PC-9 (cell line): ENCODE measurements at places on chromosomes 3 and 15. TPM values are rescaled to one million over a fixed set of nuclear protein-coding genes. Genes with fewer than 3 reads are reported as not detected.

DNA sequence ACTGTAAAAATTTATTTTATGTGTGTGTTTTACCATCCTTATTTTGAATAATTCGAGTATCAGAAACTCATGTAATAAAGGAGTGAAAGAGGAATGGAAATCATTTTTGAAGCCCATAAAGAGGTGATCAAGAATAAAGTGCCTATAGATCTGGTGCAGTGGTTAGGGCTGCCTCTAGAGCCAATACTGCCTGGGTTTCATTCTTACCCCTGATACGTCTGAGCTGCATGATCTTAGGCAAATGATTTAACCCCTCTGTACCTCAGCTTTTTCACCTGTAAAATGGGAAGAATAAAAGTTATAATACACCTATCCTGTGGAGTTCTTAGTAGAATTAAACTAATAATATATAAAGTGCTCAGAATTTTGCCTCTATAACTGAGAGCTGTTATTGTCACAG, 30.4 kb downstream of the EFHB start:
- no peak for DNase-seq

DNA sequence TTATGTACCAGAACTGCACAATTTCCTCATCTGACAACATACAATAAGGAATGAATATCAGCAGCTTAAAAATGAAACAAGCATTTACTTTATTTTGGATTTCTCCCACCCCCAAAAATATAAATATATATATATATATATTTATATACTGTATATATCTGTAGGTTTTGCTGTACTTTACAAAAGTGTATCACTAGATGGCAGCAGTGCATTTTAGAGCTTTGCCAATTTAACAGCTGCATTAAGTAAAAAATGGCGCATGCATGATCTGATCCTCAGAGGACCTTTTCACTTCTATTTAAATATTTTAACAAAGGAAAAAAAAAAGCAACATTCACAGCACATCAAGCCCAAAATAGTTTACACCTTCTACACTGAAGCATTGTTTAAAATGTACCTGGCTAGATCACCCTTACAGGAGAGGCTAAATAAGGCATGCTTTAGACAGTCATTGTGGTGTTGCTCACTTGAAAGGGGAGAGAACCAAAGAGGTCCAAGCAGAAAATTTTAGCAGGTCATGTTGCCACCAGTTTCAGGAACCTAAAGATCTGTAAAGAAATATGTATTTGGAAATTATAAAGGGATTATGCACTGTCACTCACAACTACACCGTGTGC, 72.6 kb downstream of the NPTN start:
- peak; percentile 8 for DNase-seq

DNA sequence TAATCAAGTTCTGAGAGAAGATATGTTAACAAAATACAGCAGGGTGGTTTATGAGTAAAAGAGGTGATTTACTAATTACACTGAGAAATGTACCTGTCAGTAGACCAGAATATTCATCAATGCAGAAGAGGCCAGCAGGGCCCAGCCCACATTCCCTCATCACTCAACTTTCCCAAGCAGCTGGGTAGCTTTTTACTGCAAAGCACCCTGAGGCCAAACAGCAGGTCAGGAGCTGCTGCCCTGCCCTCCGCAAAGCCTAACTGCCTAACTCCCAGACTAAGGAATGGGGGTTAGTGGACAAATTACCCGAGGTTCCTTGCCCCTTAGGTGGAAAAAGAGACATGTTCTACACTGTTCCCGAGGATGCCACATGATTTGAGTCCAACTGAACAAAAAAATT, 108.2 kb downstream of the TBL1XR1 start:
- no peak for DNase-seq

GRCh38 chr15:80855206-80855605, 76.0 kb downstream of the CEMIP start:
- no peak for DNase-seq

DNA sequence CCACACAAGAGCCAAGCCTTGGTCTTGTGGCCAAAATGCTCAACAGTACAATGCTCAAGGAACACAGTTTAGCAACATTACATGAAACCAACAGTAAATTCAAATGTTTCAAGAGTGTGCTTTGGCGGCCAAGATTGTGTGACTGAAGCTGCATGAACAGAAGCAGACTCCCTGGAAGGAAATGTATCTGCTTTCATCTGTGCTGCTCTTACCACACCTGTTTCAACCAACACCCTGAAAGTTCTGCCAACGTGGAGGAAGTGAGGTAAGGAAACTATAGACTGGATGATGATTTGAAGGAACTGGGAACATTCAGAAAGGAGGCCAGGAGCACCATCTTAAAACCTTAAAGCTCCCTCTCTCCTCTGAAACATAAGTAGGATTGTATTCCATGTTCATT, 55.7 kb downstream of the MB21D2 start:
- no peak for DNase-seq

- peak; percentile 93 for DNase-seq
Measured at GRCh38 chr3:197298341-197298944, at the start of gene DLG1. Gene DLG1, minus strand, starts transcription at chr3:197298612. Its CDS starts 1,408 bp downstream, at chr3:197297204.

GRCh38 chr3:2727101-2727500, 383.1 kb downstream of the IL5RA start:
- no peak for DNase-seq

DNA sequence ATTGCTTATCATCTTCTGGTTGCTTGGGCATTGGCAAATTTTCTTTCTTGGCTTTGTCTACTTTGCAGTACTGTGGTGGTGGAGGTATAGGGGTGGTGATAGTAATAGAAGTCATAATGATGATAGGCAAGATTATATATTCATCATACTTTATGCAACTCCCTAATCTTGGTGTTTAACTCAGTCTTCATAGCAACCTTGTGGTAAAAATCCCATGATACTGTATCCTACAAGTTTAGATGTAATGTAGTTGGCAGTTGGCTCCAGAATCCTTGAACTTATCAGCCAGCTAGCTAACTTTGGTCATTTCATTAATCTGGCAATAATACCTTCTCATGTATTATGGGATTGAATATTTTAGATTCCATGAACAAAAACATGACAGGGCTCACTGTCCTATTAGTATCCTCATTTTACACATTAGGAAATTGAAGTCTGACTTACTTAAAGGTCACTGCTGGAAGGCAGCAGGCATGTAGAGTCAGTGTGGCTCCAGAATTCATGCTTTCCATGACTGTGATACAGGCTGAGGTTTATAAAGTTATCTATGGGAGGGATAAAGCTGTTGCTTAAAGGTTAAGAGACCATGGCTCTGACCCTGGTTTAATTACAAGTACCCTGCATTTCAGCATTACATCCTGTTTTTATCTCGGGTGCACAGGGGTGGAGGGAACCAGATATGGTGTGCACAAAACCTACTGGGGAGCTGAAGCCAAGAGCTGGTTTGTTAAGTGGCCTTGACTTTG, 33.3 kb downstream of the RBMS3 start:
- DNase-seq: no peak

DNA sequence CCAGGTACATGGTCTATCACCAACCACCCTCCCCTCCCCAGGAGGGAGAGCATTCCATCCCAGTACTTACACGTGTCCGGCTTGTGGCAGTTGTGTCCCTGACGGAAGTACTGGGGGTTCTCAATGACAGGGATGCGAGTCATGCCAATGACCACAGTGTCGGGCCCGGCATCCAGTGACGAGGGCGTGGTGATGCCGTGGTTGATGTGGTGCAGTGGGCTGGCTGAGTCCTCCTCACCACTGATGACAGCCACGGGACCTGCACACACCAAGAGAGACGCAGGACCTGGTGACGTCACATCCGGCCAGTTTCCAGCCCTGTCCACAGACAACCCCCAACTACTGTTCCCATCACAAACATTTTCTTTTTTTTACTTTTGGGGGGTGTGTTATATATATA, 223.8 kb downstream of the NTRK3 start:
- DNase-seq: no peak

GRCh38 chr3:194772241-194773000, 86.7 kb downstream of the FAM43A start:
- DNase-seq: no peak

- DNase-seq: no peak
Measured at GRCh38 chr3:46574243-46574646, 8.1 kb upstream of the LRRC2 start.

DNA sequence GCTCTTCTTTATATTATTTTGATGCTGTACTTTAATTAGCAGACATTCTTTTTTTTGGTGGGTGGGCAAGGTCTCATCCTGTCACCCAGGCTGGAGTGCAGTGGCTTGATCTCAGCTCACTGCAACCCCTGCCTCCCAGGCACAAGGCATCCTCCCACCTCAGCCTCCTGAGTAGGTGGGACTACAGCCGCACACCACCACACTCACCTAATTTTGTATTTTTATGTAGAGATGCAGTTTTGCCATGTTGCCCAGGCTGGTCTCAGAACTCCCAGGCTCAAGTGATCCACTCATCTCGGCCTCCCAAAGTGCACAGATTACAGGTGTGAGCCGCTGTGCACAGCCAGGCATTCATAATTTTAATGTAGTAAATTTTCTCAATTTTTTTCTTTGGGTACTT, 608.1 kb downstream of the ZNF385D start:
- DNase-seq: no peak

DNA sequence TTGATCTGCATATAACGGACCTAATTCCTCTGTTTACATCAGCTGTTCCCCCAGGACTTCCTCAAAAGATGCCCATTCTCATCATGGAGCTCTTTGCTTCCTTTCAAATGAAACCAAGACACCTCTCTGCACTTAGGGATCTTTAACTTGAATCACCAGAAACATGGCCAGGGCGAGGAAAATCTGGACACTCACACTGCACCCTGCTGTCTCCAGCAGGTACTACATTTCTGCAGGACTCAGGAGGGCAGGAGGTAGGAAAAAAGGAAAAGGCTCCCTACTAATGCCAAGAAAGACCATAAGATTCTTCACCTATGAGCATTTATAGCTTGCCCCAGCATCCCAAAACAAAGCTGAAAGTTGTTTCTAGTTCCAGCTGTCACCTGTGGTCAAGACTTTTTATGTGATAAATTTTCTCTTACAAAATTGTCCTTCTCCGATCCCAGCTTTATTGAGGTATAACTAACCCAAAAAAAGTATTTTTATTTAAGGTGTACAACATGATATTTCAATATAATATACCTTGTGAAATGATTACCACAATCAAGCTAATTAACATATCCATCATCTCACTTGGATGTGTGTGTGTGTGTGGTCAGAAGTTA, 87.3 kb upstream of the C15orf61 start:
- peak; percentile 29 for DNase-seq

Gene ANKRD63
- total RNA-seq: not detected in 2 replicates

Gene SLC22A14
- total RNA-seq: not detected in 2 replicates

Gene SHC4
- 0.18 and 0.44 TPM in 2 replicates for total RNA-seq

Gene PTPRG
- total RNA-seq: 22.0 and 32.9 TPM in 2 replicates

Gene MBD4
- total RNA-seq: 48.6 and 49.4 TPM in 2 replicates

Gene ROPN1B
- total RNA-seq: 0.50 and 0.85 TPM in 2 replicates

Gene RTP3
- total RNA-seq: not detected in 2 replicates

Gene SLC2A2
- not detected in 2 replicates for total RNA-seq
